ELR (cell line): ENCODE measurements at places on chromosomes 5 and 9.
A peak's percentile ranks its signal among the peaks of the same experiment; 100 is the strongest.

GRCh38 chr9:124014211-124014955 lies 2.8 kb downstream of the LHX2 start:
- no peak for DNase-seq

DNA sequence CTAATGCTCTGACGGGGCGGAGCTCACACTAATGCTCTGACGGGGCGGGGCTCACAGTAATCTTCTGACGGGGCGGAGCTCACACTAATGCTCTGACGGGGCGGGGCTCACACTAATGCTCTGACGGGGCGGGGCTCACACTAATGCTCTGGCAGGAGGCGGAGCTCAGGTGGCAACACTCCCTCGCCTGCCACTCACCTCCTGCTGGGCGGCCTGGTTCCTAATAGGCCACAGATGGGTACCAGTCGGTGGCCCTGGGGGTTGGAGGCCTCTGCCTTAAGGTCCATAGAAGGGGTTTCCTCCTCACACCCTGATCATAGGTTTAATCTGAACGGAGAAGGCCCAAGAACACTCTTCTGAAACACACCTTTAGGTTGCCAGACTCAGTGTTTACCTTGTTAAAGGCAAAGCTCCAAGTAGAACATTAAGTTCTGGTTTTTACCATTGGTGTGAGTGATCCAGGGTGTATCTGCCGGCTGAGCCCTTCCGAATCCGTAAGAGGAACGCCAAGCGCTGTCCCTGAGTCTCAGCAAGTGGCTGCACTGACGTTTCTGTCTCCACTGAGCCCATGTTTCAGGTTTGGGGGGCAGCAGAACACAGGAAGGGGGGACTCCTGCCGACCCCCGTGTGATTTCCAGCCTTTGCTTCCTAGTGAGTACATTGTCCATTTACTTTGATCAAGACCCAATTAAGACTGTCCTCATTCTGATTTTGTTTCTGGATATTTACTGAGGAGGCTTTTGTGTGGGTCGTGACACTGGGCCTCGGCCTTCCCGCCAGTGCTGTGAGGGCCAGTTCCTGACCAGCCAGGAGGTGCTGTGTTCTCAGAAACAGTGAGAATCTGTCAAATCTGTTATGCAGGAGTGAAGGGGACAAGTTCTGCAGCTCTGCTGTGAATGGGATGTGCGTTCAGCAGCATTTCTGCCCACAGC lies 24.6 kb upstream of the LRRC14B start:
- DNase-seq = no peak

DNA sequence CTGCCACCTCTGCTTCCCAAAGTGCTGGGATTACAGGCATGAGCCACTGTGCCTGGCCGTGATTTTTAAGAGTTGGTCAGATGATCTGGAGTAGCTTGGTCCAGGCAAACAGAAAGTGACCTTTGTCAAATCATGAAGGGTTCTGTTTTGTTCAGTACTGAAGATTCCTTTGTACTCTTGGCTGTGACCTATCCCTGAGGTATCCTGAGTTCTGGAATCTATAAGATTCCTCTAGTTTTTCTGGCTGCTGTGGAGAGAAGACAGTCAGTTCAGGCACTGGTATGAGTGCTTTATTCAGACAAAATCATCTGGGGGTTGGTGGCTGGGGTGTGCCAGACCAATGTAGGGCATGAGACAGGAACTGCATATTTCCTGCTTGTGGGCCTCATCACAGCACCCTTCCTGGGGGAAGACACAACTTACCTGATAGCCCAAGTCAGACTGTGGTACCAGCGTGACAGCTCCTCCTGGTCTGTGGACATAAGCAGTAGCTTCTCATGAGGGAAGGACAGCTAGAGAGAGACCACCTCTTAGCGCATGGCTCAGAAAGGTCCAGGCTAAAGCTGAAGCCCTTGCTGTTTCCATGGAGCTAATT lies 3.1 kb downstream of the ARHGEF39 start:
- DNase-seq = no peak

- DNase-seq = no peak
Observed at GRCh38 chr5:112192072-112192471, 227.0 kb downstream of the EPB41L4A start.

DNA sequence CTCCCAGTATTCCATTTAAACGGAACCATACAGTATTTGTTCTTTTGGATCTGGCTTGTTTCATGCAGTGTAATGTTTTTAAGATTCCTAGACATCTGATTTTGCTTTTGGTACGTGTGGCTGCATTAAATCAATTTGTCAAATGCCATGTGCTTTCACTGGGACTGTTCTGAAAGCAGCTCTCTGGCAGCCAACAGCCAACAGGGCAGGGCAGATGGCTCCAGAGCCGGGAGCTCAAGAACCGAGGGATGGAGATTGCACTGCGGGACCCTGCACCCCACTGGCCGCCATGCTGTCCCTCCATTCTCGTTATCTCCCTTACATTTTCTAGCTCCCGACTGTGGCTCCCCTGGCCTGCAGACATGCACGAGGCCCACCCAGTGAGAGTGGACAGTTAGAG lies 33.4 kb upstream of the AIF1L start:
- DNase-seq = no peak

GRCh38 chr5:1321576-1321975 lies 23.3 kb downstream of the CLPTM1L start:
- no peak for DNase-seq

- peak; percentile 95 for DNase-seq
Observed at GRCh38 chr9:120366644-120367019, 213.3 kb downstream of the CDK5RAP2 start.

DNA sequence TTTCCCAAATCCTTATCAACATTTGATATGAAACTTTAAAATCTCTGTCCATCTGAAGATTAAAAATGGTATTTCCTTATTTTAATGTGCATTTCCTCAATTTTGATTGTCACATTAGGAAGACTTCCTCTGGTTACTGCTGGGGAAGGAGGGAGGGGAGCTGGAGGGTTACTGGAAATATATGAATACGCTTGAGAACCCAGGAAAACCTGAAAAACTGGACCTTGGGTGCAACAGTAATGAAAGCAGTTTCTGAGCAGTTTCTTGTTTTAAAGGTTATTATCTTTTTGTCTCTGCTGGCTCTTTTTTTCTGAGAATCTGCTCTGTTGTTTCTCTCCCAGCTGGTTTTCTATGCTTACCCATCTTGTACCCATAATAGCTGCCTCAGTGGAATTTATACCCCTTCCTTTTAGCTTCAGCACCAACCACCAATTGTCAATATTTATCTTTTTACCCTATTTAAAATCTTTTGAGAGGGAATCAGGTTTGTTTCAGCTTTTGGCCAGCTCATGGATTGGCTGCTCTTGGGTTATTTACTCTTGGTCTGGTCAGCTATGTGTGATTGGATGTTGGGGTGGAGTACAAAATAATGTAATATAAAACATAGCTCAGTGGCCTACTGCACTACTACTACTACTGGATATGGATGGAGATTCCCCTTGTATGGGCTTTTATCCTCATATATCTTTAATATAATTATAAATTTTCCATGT lies 67.4 kb downstream of the UNC13B start:
- no peak for DNase-seq

DNA sequence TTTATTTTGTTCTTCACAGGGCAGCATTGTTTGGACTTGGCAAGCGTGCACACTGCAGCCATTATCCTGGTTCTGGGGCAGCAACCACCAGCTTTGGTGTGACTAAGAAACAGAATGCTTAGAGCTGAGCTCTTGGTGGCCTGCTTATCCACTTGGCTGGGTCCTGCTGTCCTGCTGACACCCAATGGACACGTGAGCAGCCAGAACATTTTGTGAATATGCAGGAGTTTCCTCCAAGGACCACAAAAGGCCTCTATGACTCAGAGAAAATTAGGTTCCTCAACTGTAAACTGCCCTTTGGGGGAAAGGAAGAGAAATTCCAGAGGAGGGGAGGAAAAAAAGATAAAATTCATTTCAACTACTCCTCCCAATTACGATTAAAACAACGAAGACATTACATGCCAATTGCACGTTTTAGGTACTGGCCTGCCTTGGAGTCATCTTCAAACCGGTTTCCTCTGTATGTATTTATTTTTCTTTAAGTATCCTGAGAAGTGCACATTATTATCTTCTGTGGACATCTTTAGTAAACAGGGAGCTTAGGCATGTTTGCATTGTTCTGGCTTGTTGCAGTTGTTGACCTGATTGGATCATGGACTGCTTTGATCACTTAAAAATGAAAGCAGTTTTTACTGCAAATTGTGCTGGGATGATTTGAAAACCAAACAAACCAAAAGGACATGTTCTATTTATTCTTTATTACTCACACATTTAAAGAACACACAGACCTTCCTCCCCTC lies 82.3 kb upstream of the TLE4 start:
- DNase-seq = peak; percentile 77

DNA sequence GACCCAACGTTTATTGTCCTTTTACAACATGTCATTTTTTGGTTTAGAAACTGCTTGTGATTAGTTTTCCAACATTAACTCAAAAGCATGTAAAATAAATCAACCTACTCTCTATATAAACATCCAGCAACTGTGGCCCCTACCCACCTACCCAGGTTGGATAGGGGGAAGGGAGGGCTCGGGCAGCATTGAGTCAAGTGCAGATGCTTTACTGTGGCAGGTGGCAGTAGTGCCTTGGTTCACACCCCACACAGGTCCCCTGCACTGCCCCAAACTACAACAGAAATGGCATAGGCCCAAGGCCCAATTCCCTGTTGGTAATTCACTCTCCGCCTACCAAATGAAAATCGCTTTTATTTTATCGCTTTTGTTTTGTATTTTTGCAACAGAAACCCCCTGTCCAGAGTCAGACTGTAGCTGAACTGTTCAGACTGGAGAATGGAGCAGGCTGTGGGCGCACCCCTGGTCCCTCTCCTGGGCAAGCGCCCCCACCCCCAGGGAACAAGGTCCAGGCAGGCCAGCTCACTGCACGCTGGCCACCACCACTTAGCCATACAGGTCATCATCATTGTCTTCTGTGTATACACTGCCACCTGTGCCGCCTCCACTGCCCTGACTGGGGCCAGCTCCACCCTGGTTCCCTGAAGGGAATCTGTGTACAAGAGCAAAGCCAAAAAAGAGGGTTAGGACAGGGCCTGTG lies 15.7 kb downstream of the VCP start:
- DNase-seq = no peak

DNA sequence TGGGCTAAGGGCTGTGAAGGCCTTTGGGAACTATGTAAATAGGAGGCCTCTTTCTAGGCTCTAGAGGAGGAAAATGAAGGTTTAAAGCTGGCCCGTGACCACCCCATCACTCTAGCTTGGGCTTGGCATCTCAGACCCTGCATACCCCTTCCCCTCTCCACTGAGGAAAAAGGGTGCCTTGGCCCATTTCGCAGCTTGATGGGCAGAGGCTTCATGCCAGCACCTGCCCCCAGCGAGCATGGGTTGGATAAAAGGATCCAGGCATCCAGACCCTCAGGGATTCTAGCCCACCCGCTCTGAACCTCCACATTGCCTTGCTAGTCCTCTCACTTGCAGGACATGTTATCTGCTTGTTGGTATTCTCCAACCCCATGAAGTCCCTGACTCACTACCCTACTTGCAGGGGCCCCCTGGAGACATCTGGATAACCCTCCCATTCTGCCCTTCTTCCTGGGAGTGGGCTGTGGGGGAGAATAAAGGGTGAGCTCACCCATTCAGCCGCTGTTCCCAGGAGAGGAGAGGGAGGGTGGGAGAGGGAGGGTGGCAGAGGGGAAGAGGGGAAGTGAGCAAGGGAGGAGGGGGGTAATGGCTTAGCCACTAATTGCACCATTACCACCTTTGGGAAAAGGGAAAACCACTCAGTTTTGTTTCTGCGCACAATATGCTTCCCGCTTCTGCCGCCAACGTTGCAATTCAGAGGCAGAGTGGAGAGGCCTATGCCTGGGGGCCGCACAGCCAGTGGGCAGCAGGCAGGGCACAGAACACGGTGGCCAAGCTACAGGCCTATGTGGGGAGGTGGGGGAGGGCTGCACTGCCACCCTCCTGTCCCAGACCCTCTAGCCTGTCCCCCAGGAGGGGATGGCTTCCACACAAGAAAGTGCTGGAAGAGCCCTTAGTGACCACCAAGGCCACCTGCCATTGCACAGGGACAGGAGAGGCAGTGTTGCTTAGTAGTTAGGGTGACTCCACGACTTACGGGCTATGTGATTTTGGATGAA lies 2.1 kb upstream of the CAMK2A start:
- no peak for DNase-seq

- no peak for DNase-seq
Observed at GRCh38 chr5:155982354-155982753, 344.6 kb upstream of the SGCD start.

DNA sequence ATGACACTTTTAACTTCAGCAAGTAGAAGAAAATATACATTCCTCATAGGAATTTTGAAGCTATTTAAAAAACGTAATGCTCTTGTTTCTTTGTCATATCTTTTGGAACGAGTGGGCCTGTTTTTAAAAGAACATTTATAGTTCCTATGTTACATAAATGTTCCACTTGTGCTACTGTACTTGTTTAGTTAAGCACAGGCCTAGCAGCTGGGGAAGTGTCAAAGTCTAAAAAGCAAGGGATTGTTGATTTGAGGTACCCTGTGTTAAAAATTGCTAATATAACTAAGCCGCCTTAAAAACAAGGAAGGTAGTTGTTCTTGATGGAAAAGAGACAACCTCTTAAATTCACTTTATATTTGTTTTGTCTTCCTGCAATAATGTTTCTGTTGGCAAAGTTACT lies 27.2 kb upstream of the ELL2 start:
- no peak for DNase-seq

DNA sequence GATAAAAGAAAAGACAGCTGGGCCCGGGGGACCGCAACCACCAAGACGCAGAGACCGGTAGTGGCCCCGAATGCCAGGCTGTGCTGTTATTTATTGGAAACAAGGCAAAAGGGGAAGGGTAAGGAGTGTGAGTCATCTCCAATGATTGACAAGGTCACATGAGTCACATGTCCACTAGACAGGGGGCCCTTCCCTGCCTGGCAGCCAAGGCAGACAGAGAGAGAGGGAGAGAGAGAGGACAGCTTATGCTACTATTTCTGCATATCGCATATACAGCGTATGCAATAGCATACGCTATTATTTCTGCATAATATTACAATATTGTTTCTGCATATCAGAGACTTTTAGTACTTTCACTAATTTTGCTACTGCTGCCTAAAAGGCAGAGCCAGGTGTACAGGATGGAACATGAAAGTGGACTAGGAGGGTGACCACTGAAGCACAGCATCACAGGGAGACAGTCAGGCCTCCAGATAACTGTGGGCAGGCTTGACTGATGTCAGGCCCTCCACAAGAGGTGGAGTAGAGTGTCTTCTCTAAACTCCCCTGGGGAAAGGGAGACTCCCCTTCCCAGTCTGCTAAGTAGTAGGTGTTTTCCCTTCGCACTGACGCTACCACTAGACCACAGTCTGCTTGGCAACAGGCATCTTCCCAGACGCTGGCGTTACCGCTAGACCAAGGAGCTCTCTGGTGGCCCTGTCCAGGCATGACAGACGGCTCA lies 50.3 kb downstream of the RFX3 start:
- no peak for DNase-seq

- no peak for DNase-seq
Observed at GRCh38 chr5:75042522-75042921, 9.8 kb downstream of the GCNT4 start.

- peak; percentile 66 for DNase-seq
Observed at GRCh38 chr9:79572608-79573411, 1.0 kb downstream of the TLE4 start.

GRCh38 chr5:39025456-39025855 lies 48.7 kb downstream of the RICTOR start:
- no peak for DNase-seq
